ENCODE measurements at places on chromosomes 12 and 14.

GRCh38 chr14:67908052-67908754 lies 88.6 kb downstream of the RAD51B start:
- no peak for DNase-seq

DNA sequence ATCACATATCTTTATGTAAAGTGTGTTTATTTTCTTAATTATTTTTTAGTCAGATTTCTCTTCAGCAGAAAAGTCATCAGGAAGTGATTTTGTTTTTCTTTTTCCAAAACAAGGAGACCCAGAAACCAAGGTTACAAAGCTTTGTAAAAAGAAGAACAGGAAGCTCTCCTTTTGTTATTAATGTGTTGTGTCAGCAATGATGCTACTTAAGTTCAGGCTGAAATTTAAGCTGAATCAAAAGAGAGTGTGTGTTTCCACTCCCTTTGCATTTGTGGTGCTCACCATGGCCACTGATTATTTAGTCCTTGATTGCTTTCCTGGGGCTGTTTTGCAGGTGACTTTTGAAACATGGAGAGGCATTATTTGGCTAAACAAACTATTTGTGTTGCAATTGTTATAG lies 155.3 kb upstream of the ATP2B1 start:
- DNase-seq = no peak

DNA sequence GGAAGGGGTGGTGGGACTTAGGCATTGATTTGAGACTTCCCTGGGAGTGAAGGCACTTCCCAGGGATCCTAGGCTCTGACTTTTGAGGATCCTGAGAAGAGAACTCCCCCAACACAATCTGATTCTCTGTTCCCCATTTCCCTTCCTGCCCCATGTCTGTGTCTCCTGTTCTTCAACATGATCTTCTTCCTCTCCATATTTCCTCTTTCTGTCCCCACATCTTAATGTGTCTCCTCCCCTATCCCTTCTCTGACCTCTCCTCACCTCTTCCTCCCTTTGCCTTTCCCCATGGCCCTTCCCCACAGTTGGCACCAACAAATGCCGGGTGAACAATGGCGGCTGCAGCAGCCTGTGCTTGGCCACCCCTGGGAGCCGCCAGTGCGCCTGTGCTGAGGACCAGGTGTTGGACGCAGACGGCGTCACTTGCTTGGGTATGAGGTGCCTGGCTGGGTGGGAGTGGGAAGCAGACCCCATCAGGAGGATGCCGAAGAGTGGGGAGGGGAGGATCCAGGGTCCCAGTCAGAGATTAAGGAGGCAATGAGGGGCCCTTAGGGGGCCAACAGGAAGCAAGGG lies 15.2 kb upstream of the LRP1-AS start:
- no peak for DNase-seq

DNA sequence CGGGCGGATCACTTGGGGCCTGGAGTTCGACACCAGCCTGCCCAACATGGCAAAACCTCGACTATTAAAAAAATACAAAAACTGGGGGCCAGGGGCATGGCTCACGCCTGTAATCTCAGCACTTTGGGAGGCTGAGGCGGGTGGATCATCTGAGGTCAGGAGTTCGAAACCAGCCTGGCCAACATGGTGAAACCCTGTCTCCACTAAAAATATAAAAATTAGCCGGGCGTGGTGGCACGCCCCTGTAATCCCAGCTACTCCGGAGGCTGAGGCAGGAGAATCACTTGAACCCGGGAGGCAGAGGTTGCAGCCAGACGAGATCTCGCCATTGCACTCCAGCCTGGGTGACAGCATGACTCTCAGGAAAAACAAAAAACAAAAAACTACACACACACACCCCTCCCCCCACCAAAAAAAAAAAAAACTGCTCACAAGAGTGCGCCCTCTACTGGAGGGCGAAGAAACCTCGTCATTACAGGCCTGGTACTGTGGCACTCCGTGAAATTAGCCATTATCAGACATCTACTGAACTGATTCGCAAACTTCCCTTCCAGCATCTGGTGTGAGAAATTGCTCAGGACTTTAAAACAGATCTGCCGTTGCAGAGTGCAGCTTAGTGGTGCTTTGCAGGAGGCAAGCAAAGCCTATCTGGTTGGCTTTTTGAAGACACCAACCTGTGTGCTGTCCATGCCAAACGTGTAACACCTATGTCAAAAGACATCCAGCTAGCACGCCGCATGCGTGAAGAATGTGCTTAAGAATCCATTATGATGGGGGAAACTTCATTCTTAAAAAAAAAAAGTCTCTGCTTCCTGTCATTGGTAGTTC lies 7.7 kb downstream of the PPP1R3E start:
- DNase-seq = peak; percentile 66

- no peak for DNase-seq
These were observed 850 bp upstream of the ZNF385A start for GRCh38 chr12:54385251-54385914.

DNA sequence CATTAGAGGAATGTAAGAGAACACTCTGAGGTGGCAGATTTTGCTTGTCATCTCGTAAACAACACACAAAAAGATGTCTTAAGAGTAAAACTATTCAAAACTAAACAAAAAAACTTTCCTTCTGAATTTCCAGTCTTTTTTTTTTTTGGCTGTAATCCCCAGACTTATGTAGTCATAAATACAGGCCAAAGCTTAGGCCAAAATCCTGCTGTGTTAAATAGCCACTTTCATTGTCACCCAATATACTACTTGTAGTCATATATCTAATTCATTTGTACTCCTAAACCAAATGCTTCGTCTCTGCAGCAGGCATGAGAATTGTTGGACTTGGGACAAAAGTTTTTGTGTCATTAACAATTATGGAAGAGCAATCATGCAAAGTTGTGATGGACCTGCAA lies 103.5 kb upstream of the ATF1 start:
- no peak for DNase-seq

DNA sequence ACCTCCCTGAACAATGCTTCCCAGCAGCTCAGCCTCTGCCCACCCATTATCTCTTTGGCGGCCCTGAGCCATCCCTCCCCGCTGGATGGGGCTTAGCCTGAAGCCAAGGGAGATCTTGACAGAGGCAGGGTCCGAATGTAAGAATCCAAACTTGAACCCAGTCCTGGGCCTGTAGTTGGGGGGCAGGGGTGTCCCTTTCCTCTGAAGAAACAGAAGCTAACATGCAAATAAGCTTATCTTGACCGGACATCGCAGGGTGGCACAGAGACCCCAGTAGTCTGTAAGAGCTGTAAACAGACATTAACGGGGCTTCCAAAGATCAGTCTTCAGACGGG lies 6.0 kb downstream of the DLK1 start:
- no peak for DNase-seq

Data from NCI-H446 (cell line).